ENCODE measurements at places on chromosomes 5 and 9.

DNA sequence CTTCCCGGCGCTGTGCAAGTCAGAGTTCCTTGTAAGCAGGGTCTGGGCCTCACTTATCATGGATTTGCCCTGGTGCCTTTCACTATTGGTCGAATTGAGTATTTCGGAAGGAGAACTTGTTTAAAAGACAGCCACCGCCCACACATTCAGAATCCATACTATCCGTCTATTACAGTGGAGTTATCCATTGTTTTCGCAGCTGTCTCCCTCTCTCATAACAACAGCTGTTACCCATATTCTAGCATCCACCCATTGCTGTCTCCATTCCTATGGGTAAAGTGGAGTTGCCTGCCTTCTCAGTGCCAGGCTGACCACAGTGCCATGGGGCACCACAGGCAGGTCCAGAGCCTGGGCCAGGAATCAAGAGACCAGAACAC, 20.2 kb downstream of the FAXDC2 start:
- DNase-seq = no peak

DNA sequence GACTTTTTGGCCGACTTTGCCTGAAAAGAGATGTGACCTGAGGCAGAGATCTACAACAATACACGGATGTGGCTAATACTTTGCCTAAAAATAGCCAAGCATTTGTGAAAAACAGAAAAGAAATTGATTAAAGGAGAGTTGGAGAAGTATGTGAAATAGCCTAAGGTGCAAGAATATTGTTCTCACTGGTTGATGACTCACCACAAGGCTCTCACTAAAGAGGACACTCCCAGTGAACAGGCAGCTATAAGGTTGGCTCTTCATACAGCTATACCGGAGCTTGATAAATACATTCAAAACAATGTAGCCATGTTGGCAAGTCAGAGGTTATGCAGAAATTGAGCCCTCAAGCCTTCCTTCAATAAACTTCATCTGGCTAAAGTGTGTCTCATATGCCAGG, 317.2 kb upstream of the GRAMD2B start:
- DNase-seq = no peak

DNA sequence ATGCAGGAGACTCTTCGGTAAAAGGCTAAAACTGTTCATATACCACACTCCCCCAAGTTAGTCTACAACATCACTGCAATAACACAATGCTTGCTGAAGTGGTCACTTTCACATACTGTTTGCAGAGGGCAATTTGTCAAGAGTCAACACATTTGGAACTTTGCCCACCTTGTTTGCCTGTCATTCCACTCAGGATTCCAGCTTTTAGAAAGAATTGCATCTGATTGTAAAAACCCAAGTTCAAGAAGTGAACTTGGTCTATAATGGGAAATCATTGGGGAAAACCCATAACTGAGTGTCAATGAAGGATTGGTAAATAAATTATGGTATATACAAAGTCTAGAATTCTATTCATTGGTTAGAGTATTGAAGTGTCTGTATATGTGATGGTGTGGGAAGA, 120.5 kb downstream of the GADD45G start:
- no peak for DNase-seq

- no peak for DNase-seq
Observed at GRCh38 chr9:121326901-121327613, 43.0 kb downstream of the STOM start.

GRCh38 chr5:57650360-57651069, 167.9 kb upstream of the ACTBL2 start:
- no peak for DNase-seq

DNA sequence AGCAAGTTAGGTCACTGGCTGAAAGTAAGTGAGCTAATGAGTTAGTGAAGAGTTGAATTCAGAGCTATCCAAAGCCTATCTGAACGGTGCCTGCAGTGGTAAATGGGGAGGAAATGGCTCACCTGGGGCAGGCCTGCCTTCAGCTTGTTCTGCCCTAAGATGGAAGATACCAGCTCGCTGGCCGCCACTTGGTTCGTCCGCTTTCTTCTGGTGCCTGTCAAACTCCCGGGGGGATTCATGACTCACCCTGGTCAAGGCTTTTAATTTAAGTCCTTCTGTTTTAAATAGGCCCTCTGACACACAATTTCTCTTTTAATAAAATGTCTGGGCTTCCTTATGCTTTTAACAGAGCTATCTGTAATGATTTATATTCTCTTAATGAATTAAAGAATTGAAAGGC, 78.8 kb downstream of the CFAP90 start:
- no peak for DNase-seq

DNA sequence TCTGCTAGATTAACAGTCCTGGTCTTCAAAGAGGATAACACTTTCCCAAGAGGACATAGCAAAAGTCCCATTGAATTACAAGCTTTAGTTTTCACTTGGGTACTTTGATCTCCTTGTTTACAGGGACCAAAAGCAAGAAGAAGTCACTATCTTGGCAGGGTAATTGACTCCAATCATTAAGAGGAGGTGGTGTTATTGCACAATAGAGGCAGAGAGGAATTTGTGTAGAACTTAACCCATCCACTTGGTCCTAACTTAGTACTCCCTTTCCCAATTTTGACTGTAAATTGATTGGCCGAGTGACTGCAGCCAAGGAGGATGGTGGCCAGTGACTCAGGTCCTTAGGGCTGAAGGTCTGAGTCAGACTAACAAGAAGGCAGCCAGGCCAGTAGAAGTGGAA, 9.3 kb upstream of the TRPC7 start:
- DNase-seq = no peak

DNA sequence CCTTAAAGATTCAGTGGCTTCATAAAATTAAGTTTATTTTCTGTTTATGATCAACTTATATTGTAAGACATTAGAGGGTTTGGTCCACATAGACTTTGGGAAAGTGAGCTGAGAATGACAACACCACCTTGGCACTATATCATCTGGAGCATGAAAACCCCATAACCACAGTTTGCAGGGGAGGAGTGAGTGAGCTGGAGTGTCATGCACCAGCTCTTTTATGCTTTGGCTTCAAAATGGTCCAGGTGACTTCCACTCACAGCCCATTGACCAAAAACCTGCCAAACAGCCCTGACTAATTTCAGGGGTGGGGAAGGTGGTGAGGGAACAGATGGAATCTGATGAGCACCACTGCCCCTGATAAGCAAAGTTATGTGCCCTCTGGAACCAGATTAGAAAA, 295.8 kb downstream of the DMRTA1 start:
- DNase-seq = no peak

- no peak for DNase-seq
Observed at GRCh38 chr5:63743096-63743798, 219.0 kb downstream of the HTR1A start.

- DNase-seq = no peak
Observed at GRCh38 chr5:109316634-109317033, 93.1 kb downstream of the PJA2 start.

DNA sequence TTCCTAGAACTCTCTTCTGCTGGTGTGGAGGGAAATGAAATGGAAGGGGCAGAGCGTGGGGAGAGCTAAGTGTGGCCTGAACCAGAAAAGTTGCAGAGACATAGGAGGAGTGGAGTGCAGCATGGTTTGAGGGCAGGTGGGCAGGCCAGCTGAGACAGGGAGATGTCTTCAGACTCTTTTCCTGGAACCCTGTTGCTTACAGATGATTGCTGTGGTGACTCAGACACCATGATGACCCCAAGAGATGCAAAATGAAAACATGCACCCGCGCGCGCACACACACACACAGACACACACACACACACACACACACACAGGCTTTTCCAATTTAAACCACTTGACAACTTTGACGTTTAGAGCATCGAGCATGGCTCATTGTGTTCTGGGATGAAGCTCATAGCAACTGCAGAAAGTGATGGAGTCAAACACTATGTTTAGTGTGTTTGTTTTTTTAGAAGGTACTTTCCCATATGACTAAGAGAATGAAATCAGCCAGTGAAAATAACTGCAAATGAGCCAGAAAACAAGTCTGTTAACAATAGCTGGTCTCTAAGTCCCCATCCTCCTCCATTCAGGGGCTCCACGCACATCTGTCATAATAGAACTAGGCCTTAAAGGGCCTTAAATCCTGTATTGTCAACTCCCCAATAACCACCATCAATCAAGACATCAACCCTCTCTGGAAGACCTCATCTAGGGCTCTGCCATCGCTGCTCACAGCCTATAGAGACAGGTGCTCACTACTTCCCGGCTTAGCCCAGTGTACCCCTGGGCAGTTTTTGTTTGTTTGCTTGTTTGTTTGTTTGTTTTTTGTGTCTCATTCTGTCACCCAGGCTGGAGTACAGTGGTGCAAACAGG, 9.6 kb downstream of the TMOD1 start:
- DNase-seq = no peak

DNA sequence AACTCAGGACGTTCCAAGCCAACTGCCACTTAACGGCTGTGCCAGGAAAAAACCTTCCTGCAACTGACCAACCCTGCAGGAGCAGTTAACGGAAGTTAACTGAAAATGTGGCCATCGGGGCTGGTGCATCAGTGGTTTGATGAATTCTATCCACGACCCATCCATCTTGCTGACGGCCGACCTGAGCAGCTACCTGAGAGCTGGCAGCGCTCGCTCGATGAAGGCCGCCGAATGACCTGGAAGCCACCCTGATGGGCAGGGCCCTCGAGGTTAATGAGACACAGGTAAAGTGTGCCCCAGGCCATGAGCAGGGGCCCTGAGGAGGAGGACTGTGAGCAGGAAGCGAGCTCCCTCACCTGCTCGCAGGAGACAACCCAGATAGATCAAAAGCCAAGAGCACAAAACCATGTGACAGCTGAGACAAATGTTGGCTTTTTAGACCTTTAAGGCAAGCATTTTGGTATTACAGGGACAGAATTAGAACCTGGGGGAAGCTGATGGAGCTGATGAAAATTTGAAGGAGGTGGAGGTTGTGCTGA, 35.3 kb upstream of the FLT4 start:
- DNase-seq = no peak

- no peak for DNase-seq
Observed at GRCh38 chr5:203246-203930, 12.1 kb downstream of the LRRC14B start.
